ENCODE measurements at places on chromosomes 16 and 17. TPM values are rescaled to one million over a fixed set of nuclear protein-coding genes. Genes with fewer than 3 reads are reported as not detected.

The GPRC5B gene
- not detected for total RNA-seq

The BTBD17 gene
- total RNA-seq = not detected

The KRT9 gene
- total RNA-seq = not detected

DNA sequence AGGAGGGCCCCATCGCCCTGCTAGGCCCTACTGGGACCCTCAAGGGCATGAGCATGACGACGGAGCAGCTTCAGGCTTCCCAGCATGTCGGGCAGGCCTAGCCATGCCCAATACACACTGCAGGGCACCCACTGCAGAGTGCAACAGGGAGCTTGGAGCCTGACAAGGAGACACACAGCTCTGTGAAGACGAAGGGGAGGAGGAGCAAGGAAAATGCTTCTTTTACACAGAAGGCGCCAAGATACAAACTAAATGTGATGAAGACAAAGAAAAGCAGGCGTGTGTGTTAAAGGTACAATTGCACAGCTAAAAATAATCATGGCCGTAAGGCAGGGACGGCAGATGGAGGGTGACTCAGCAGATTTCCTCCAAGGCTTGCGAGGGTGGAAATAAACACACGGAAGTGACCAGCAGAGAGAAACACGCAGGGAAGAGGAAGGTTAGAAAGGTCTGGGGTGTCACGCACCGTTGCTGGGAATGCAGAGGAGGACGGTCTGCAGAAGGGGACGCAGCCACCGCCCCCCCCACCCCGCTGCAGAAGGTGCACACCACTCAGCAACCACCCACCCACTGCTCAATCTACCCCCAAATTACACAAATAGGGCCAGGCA lies 108.5 kb downstream of the ZNF778 start:
- DNase-seq = no peak

The MSLN gene
- not detected for total RNA-seq

- DNase-seq = no peak
Observed at GRCh38 chr17:27222515-27222914, 71.4 kb upstream of the WSB1 start.

The RHBDL1 gene
- 1.0 TPM for total RNA-seq

- no peak for DNase-seq
Observed at GRCh38 chr16:792221-792995, 4.0 kb downstream of the CHTF18 start.

- DNase-seq = no peak
Observed at GRCh38 chr17:8542599-8543502, 87.7 kb downstream of the MYH10 start.
